Astrocyte (in vitro differentiated cells and primary cell): ENCODE measurements at places on chromosomes 16 and 17. TPM values are rescaled to one million over a fixed set of nuclear protein-coding genes. Genes with fewer than 3 reads are reported as not detected.

DNA sequence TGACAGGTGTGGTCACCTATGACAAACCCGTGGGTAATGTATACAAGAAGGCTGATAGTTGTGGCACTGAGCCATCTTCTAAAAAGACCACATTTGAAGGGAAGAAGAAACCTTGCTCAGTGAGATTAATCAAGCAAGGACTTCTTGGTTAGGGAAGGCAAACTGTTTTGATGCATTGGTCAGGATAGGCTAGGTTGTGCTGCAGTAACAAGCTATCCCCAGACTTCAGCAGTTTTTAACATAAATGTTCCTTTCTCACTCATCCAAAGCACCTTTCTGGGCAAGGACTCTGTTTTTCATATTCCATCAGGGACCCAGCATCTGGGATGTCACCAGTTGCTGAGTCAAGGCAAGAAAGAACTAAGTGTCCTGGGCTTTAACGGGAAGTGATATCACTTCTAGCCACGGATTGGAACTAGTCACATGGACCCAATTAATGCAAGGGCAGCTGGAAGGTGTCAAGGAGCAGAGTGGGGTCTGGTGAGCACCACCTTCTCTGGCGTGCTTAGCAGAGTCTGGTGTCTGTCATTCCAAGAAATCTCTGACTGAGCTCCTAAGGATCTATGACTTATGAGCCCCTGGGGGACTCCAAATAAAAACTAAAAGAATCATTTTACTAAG lies 52.0 kb upstream of the CCL2 start:
- no peak for DNase-seq

DNA sequence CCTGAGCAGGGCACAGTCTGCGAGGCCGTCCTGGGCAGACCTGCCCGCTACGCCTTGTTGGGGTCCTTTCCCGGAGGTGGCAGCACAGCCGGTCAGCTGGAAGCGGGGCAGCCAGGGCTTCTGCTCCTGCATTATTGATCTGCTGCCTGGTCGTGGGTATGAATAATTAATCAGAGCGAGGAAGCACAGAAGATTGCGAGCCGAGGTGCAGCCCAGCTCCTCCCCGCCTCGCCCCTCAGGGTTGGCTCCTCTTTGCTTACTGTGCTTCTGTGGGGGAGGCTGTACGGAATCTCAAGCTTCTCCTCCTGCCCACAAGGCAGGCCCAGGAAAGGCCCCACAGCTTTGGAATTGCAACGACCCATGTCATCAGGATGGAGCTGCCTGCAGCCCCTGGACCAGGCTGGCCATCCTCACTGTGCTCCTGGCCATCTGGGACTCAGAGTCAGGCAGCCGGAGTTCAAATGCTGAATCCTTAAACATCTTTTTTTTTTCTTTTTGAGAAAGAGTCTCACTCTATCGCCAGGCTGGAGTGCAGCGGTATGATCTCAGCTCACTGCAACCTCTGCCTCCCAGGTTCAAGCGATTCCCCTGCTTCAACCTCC lies 25.6 kb downstream of the TRARG1 start:
- DNase-seq, result no peak

- no peak for DNase-seq
Observed at GRCh38 chr17:72691017-72691416, 401.5 kb downstream of the SLC39A11 start.

GRCh38 chr17:33199571-33200510 lies 93.3 kb downstream of the ASIC2 start:
- peak; percentile 37 for DNase-seq

The GGT6 gene
- total RNA-seq, result not detected in 2 replicates

The LPO gene
- total RNA-seq, result not detected in 2 replicates

- no peak for DNase-seq
Observed at GRCh38 chr17:8104911-8105310, 13.4 kb downstream of the ALOXE3 start.

DNA sequence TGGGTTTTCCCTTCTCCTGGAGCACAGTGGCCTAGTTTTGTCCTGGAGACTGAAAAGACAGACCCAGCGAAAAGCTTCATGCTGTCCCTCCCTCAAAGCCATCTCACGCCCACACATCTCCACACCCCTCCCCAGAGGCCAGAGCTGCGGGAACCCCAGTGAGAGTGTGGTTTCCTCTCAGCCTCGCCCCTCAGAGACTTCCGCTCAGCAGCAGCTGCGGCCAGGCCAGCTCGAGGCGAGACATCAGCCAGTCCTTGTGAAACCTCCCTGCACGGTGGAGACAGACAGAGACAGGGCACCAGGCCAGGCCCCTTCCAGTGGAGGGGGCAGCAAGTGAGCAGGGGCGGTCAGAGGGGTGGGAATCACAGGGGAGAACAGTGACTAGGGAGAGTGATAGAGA lies 77.0 kb upstream of the TNRC6C start:
- DNase-seq, result peak; percentile 81

GRCh38 chr17:81131486-81132196 lies 33.7 kb upstream of the PVALEF start:
- DNase-seq, result no peak

The KRTAP2-3 gene
- 3.8 and 7.1 TPM in 2 replicates for total RNA-seq

The ITGB4 gene
- total RNA-seq, result 2.1 and 6.6 TPM in 2 replicates

The TMED6 gene
- 0.58 and 0.64 TPM in 2 replicates for total RNA-seq

DNA sequence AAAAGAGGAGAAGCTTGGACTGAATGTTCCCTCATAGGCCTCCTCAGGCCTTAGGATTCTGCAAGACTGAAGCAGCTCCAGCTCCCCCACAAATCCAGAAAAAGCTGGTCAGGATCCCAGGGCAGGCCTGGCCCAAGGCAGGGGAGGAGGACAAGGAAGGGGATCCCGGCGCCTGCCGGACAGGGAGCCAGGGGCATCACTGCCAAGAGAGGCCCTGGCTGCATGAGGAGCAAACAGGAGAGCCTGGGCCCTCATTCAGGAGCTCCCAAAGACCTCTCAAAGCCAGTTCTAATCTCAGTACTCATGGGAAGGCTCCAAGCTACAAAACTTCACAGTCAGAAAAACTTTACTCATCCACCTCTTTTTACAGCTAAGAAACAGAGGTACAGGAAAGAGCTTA lies 67.3 kb downstream of the ZNF423 start:
- no peak for DNase-seq

DNA sequence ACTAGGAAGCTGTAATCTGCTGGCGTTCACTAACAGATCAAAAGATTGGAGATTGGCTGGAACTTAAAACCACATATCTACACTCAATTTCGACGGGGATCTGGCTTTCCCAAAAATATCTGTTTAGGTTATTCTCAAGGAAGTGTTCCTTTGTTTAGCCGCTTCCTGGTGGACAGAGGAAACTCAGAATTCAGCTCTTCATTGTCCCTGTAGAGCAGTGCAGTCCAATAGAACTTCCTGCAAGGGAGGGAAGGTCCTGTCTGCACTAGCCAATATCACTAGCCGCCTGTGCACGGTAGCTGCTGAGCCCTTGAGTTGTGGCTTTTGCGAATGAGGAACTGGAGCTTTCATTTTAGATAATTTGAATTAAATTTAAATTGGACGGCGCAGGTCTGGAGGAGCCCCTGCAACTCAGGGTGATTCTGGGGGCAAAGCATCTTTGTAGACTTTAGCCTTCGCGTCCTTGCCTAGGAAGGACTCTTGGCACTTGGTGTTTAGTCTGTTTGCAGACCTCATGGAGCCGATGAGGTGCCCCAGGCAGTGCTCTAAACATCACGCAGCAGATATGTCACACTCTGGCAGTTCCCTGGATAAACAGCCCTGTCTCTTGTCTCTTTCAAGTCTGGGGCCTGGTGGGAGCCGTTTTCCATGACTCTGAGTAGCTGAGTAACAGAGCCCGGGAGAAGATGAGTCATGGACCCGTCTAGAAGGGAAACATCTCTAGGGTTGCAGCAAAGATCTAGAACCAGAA lies 122.2 kb downstream of the CCDC182 start:
- peak; percentile 81 for DNase-seq

The HSPB9 gene
- not detected in 2 replicates for total RNA-seq

DNA sequence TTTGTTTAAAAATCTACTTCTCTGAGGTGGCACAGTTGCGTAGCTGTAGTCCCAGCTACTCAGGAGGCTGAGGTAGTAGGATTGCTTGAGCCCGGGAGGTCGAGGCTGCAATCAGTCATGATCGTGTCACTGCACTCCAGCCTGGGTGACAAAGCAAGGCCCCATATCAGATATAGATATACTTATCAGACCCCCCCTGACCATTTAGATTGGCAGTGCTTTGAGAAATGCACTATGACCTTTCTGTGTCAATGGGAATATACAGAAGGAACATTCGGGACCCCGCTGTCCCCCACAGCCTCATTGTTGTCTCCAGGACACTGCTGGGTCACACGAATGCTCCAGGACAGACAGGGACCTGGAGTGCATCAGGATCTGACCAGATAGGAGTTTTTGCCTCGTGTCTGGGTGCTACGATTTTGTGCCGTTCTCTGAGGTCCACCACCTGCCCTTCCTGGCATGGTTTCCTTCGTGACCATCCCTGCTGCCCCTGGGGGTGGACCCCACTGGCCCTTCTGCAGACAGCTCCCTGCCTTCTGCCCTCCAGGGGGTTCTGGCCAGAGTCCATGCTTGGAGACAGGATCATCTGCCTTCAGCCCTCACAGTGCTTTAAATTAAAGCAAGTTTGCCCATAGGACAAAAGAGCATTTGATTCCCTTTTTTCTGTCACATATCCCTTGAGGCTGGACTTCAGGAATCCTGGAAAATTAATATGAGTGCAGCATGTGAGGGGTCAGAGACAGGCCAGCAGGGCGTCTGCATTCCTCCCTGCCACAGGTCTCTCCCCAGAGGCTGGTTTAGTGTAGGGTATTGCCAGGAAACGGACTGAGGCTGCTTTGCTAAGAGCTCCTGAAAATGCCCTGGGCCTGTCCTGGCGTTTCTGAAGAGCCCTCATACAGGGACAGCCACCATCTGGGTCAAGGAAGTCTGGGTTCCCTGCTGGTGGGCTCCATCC lies 19.3 kb downstream of the PLD6 start:
- DNase-seq, result peak; percentile 34

DNA sequence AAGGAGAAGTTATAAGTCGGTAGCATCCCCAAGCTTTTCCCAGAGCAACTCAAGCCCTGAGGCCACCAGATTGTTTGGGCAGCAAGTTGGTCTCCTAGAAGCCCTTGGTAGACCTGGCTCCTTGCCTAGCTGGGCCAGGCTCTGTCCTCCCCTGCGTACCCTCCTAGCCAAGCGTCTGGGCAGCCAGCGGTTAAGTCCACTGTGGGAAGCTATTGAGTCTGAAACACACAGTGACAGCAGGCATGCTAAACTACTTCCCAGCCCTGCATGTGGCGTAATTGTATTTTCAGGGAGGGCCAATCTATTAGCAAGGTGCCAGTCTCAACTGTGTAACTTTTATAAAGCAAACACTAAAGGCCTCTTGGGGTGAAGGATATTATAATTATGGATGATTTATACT lies 419.1 kb upstream of the RBFOX1 start:
- no peak for DNase-seq

- DNase-seq, result no peak
Observed at GRCh38 chr17:42270596-42270995, 5.6 kb downstream of the STAT5B start.

- DNase-seq, result no peak
Observed at GRCh38 chr17:420479-421175, 68.0 kb upstream of the RPH3AL start.

The DHRS7C gene
- not detected in 2 replicates for total RNA-seq

GRCh38 chr16:49452108-49452507 lies 78.5 kb downstream of the C16orf78 start:
- no peak for DNase-seq

- no peak for DNase-seq
Observed at GRCh38 chr17:75909812-75910274, 5.2 kb upstream of the MRPL38 start.

DNA sequence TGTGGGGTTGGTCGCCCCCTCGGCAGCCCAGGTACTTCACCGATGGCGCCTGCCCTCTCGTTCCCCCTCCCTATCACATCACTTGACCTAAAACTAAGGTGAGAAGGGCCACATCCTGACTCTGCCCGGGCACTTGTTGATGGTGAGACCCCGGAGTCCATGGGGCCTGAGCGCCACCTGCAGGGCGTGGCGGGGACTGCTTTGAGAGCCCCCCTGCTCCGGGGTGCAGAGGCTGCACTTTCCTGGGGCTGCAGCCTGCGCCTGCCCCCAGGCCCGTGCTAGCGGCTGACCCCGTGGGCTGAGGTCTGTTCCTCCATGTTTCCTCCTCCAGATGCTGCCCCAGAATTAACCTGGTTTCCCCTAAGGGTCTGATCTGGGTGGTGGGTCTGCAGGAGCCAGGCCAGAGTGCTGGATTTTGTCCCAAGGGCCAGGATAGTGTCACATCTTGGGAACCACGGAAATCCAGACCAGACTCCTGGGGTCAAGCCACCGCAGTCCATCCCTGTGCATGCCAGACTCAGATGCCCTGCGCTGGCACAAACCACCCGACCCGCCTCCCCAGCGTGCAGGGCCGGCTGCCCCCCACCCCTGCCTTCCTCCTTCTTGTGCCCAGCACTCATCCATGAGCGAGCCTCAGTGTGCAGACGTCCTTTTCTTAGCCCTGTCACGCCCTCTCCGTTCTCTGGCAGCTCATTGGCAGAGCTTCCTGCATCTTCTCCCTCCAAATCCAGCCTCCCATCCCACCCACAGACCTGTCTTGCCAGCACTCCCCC lies 2.7 kb downstream of the NDUFAF8 start:
- DNase-seq, result no peak

DNA sequence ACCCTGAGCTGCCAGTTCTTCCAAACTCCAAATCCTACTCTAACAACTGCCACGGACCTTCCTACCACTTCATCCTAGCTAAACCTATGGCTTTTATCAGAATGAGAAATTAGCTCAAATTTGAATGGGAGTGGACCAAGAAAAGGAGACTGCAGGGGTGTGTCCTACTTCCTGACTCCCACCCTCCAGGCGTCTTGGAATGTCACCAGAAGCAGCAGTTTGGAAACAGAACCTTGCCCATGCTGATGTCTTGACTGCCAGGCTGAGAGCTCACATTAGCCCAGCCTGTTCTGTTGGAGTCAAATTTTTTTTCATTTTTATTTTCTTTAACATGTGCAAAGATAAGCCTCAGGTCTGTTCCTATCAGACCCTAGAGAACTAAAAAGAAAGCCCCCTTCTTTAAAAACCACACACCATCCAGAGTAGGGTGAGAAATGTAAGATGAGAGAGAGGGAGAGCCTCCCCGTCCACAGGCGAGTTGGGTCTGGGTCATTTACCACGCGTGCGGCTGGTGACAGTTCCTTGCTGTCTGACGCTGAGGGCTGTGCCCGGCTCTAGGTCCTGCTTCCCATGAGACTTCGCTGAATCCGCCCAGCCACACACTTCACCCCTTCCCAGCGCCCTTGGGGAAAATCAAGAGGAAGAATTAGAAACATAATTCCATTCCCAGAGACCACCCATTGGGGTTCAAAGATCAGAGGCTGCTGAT lies 54.3 kb downstream of the WNT3 start:
- DNase-seq, result no peak
